Upper lobe of right lung (tissue), 1 donor: ENCODE measurements at places on chromosomes 16 and 17. TPM values are rescaled to one million over a fixed set of nuclear protein-coding genes. Genes with fewer than 3 reads are reported as not detected.
A peak's percentile ranks its signal among the peaks of the same experiment; 100 is the strongest.

DNA sequence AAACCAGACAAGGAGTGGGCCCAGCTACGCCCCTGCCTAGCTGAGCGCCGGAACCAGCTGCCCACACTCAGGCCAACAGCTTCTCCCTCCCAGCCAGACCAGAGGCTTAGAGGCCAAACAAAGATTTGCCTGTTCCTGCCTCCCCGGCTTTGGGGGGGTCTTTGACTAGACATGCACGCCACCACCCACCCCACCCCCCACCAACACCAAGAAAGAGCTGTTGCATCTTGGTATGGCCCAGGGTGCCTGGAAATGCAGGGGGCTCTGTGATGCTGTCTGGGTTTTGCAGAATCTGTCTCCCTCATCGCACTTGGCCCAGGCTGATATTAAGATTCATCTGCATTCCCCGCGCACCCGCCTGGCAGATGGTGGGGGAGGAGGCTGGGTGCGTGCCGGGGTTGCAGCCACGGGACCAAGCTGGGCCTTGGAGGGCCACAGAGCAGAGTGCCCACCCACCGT, 1.3 kb upstream of the NXPH3 start:
- peak; percentile 63 for DNase-seq
- no peak overlapping the region for H3K4me3 ChIP-seq

GRCh38 chr17:20948984-20949777, 93.6 kb downstream of the USP22 start:
- H3K4me3 ChIP-seq, result no peak overlapping the region
- H3K4me1 ChIP-seq, result no peaks in the 10 kb centered on the region
- no peaks in the 10 kb centered on the region for H3K36me3 ChIP-seq
- DNase-seq, result no peak

GRCh38 chr17:47742319-47743181, 9.5 kb downstream of the TBX21 start:
- no peak overlapping the region for H3K4me3 ChIP-seq
- DNase-seq, result no peak
- peaks cover 34% of the 10 kb centered on the region for H3K27me3 ChIP-seq

DNA sequence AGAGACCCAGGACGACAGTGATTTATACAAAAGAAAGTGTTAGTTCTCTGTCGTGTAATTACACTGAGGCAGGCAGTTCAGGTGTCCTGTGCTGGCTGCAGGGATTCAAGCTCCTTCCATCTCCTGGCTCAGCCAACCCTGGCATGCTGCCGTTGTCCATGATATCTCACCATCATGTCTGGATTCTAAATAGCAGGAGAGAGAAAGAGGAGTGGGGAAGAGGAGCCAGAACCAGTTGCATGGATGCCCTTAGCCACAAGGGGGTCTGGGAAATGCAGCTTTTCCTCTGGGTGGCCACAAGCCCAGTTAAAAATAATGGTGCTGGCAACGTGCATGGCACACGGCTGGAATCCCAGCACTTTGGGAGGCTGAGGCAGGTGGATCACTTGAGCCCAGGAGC, 9.7 kb downstream of the C16orf54 start:
- DNase-seq, result peak; percentile 18
- no peak overlapping the region for H3K4me3 ChIP-seq
- H3K27me3 ChIP-seq, result no peaks in the 10 kb centered on the region
- H3K4me1 ChIP-seq, result no peaks in the 10 kb centered on the region
- no peaks in the 10 kb centered on the region for H3K36me3 ChIP-seq

DNA sequence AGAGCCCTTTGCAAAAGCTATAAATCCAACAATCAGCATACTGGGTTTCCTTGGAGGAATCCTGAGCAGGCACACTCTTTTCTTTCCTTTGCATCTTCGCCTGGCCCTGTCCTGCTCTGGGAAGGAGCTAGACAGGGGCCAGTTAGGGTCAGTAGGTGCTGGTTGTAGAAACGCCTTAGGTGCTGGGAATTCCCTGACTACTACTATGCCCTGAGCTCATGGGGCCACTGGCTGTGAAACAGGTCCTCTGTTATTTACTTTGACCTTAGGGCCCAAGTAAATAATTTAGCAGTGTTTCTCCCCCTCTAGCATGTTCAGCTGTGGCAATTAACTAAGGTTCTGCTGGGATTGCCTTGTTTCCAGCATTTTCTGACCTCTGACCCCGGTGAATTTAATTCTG, 15.8 kb upstream of the WSCD1 start:
- H3K4me3 ChIP-seq, result no peak overlapping the region
- no peak overlapping the region for H3K27ac ChIP-seq
- H3K36me3 ChIP-seq, result no peaks in the 10 kb centered on the region
- DNase-seq, result no peak
- H3K27me3 ChIP-seq, result peaks cover under 1% of the 10 kb centered on the region
- H3K4me1 ChIP-seq, result no peaks in the 10 kb centered on the region

The CMTM2 gene
- total RNA-seq, result 3.1 TPM
